ENCODE measurements at places on chromosomes 5 and 9.

DNA sequence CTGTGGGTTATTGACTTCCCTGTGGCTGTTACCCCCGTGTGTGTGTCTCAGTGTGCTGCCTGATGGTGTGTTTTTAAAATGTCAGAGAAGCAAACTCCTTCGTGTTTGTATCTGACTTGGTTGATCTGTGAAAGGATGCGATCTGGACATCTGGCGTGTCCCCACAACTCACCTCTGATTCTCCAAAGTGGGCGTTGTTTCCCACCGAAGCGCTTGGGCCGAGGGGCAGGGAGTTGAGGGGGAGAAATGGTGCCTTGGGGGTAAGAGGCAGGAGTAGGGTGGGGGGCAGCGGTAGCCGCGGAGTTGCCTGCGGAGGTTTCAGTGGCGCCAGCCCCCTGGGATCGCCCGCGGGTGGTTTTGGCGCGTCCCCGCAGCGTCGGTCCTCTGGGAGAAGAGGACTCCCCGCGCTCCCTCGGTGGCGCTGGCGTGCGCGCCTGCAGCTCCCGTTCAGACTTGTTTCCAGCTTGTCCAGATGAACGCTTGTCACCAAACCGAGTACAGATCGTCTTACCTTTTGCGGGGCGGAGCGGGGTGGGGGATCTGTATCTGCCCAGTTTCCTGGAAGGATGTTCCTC, 1.1 kb downstream of the MAST4 start:
- peak overlapping the region; percentile 82 for H3K4me3 ChIP-seq
- H3K27me3 ChIP-seq = peaks cover 65% of the 10 kb centered on the region
- no peak for DNase-seq
- H3K36me3 ChIP-seq = no peaks in the 10 kb centered on the region
- H3K4me1 ChIP-seq = peaks cover 11% of the 10 kb centered on the region
- H3K27ac ChIP-seq = no peak overlapping the region

GRCh38 chr5:143921525-143922311, 109.8 kb downstream of the HMHB1 start:
- H3K4me1 ChIP-seq = peaks cover 10% of the 10 kb centered on the region
- no peak overlapping the region for H3K4me3 ChIP-seq
- no peak overlapping the region for H3K27ac ChIP-seq
- H3K27me3 ChIP-seq = no peaks in the 10 kb centered on the region
- no peaks in the 10 kb centered on the region for H3K36me3 ChIP-seq

DNA sequence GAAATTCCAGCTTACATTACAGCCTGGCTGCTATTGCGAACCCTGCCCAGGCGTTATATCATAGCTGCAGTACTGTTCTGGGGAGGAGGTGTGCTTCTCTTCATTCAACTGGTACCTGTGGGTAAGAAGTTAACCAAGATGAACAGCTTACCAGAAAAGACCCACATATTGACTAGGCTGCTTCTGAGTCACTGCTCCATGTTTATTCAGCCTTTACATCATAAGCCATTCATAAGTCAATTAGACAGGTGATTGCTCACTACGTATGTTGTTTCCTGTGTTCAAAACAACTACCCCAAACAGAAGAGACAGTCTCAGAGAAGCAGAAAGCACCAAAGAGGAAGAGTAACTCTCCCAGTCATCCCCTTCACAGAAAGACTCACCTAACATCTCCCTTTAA, 34.7 kb upstream of the SLC22A5 start:
- H3K4me1 ChIP-seq = peaks cover 3% of the 10 kb centered on the region
- no peak for DNase-seq
- no peaks in the 10 kb centered on the region for H3K36me3 ChIP-seq

DNA sequence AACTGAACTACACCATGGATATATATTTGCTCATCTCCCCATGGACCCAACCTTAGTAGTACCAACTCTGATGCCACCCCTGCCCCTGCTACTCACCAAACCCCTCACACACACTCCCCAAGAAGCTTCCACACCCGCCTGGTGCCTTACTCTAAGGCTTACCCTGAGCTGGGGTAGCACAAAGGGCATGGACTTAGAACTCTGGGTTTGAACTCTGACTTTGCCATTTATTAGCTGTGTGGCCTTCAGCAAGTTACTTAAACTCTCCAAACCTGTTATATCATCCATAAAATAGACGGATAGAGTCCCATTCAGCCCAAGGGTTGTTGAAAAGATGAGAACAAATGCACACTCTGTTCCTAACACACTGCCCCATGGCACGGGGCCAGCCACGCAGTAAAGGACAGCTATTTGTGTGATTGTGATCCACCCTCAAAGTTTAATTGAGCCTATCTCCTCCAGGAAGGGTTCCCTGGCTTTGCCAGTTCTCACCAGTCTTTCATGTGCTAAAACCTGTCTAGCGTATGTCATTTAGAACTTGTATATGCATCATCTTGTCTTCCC, 111.0 kb downstream of the KLHL3 start:
- no peaks in the 10 kb centered on the region for H3K36me3 ChIP-seq
- no peaks in the 10 kb centered on the region for H3K4me1 ChIP-seq
- DNase-seq = no peak
- no peaks in the 10 kb centered on the region for H3K27me3 ChIP-seq

DNA sequence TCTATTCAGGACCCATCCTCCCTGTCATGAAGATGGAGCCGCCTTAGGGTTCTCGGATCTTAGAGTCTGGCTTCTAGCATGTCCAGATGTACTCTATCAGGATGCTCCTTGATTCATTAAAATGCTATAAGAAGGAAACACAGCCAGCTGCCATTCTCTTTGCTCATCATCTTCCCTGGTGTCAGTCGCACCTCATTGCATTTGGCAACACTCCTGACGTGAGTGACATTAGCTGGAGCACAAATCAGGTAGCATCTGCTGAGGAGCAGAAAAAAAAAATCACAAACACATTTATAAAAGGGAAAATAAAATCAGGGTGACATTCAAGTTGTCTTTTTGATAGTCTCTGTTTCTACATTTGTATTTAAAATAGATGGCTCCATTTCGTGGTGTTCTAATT, 226.1 kb upstream of the NMUR2 start:
- H3K4me3 ChIP-seq = no peak overlapping the region
- no peak for DNase-seq
- no peaks in the 10 kb centered on the region for H3K4me1 ChIP-seq
- H3K27ac ChIP-seq = no peak overlapping the region

DNA sequence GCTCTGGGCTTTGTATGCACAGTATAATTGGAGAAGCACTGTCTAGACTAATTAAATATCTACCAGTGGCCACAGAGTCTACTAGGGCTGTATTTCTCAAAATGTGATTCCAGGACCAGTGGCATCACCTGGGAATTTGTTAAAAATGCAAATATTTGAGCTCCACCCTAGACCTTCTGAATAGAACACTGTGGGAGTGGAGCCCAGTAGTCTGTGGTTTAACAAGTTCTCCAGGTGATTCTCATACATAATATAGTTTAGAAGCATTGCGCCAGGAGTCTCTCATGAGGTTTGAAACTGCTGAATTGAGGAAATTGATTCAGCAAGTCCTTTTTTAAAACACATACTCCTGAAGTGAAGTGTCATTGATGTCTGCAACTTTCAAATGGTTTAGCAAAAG, 74.7 kb downstream of the FCHO2 start:
- H3K4me1 ChIP-seq = no peaks in the 10 kb centered on the region
- no peak for DNase-seq
- no peak overlapping the region for H3K27ac ChIP-seq

GRCh38 chr9:68482548-68482947, 58.1 kb downstream of the TMEM252 start:
- no peaks in the 10 kb centered on the region for H3K4me1 ChIP-seq
- H3K27me3 ChIP-seq = no peaks in the 10 kb centered on the region
- H3K4me3 ChIP-seq = no peak overlapping the region
- H3K27ac ChIP-seq = no peak overlapping the region
- H3K36me3 ChIP-seq = no peaks in the 10 kb centered on the region

DNA sequence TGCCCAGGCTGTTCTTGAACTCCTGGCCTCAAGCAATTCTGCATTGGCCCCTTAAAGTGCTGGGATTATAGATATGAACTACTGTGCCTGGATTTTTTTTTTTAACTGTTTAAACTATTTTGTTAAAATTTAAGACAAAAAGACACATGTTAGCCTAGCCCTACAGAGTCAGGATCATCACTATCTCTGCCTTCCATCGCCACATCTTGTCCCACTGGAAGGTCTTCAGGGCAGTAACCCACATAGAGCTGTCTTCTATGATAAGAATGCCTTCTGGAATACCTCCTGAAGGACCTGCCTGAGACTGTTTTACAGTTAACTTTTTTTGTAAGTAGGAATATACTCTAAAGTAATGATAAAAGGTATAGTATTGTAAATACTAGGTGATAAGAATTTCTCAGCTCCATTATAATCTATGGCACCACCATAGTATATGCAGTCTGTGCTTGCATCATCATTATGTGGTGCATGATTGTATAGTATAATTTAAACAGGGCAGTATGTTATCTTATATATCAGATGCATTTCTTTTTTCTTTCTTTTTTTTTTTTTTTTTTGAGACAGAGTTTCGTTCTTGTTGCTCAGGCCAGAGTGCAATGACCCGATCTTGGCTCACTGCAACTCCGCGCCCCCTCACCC, 52.7 kb downstream of the DENND4C start:
- no peak overlapping the region for H3K27ac ChIP-seq
- no peak for DNase-seq
